ENCODE measurements at places on chromosomes 7 and 10.
A peak's percentile ranks its signal among the peaks of the same experiment; 100 is the strongest.

DNA sequence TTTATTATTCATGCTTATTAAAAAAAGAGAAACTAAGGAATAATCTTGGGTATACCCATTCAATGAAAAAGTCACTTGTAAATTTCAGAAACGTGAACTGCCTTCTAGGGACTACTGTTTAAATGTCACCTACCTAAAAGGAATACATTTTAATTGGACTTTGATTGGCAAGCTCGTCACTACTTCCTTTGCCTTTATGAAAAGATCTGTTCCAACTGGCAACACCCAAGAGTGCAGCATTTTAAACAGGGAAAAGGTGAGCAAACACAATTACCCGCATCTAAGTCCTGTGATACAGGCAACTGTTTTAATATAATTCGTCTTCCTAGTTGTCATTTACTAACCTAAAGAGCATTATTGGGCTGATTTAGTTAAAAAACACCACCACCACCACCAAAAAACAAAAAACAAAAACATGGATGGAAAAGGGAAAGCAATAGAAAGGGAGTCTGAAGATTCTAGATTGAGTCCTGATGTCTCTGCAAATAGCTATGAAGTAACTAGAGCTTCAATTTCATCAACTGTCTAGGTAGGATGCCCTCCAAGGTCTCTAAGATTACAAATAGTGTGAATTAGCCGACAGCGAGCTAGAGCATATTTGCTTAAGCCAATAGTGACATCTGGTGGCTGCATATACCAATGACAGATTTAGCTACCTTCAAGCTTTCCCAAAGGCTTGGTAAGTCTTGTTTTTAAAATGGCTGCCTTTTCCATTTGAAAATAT, 33.8 kb upstream of the ICA1 start:
- peak; percentile 53 for DNase-seq

- DNase-seq = no peak
Measured at GRCh38 chr10:86878983-86879713, 78.3 kb downstream of the MMRN2 start.

DNA sequence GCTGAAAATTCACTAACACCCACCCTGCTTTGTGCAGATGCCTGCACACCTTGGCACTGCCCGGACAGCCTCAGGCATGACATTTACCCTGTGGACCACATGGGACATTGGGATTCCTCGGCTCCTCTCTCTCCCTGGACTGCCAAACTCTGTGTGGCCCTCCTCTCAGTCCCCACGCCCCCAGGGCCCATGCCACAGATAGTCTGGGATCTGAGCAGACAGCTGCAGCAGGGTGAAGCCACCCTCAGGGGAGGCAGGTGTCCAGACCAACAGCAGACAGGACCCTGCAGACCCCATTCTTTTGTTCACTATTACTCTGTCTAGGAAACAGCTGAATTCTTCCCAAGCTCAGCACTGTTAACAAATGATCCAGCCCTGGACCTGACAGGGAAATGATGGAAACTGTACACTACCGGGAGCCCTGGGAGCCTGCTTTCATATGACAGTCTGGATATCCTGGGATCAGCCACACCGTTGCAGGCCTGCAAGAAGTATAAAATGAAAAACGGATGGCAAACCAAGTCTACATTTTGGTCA, 83.4 kb downstream of the VOPP1 start:
- no peak for DNase-seq

DNA sequence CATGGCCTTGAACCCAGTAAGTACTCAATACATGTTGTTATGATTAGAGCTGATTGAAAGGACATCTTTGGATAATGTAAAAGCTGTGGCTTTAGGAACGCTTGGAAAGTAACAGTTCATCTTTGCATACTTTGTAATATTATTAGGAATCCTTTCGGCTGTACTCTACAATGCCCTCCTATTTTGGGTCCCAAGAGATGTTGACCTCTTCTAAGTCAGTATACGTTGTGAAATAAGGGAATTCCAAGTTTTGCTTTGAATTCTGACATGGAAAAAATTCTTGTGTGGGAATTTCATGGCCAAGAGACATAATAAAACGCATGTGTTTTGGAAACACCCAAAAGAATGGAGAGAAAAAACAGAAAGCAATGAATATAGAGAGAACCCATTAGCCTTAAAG, 7.7 kb downstream of the AGR3 start:
- no peak for DNase-seq

GRCh38 chr10:69831231-69831855, 29.6 kb downstream of the COL13A1 start:
- no peak for DNase-seq

GRCh38 chr10:44173608-44173894, 211.3 kb downstream of the CXCL12 start:
- no peak for DNase-seq

DNA sequence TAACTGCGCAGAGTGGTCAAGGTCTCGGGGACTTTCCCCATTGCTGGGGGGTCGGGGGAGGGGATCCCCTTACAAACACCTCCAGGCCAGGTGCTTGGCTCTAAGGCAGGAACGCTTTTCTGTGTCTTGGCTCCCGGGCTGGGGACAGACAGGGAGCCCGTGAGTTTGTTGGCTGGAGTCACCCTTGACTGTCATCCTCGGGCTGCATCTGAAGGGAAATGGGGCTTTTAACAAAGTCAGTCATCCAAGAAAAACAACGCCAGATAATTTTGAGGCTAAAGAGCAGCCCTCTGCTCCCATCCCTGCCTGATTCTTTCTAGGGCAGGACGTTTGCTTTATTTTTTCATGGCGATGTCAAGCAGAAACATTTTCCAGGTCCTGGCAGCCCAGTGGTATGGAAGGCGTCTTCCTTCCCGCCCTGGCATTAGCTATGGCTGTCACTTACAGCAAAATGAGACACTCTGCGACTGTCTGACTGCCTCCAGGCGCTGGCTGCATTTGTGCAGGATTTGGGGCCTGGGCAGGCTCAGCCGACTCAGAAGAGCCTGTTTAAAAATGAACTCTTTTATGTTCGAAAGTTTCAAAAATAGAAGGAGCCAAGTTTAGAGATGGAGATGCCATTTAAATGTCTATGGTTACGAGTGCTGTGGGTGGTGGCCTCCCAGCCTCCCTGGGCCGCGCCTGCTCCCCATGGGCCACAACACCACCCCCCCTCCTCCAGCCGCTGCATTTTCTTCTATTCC, 54.7 kb upstream of the TNS3 start:
- DNase-seq = no peak

GRCh38 chr10:28661035-28661434, 16.3 kb upstream of the BAMBI start:
- no peak for DNase-seq

GRCh38 chr7:44217223-44217714, 16.5 kb downstream of the YKT6 start:
- no peak for DNase-seq

DNA sequence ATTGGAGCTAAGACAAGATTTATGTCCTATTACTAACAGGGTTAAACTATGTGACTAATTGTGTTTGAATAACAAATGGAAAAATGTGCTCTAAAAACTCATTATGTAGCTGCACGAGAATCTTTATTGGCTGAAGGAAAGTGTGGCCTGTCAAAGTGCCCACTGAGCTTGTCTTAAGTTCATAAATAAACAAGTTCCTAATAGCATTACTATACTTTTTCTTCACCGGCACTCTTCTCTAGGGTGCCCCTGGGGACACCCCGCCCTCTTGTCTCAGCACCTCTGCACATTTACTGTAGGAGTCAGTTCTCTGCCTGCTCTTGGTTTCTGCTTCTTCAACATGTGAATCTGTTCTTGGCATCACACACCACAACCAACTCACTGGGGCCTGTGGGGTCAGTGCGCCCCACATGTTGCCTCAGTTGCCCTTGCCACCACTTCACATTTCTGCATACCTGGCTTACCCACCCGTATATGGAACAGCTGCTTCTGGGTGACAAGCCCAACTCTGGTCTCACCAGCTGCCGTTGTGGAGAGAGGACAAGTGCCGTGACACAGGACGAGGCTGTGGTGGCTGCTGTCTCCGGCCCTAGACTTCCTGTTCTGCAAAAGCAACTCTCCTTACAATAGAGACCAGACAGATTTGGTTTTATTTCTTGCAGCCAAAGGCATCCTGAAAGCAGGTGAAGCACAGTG, 96.3 kb upstream of the DDC start:
- peak; percentile 45 for DNase-seq

- no peak for DNase-seq
Measured at GRCh38 chr10:92385831-92386230, 94.9 kb downstream of the MARCHF5 start.

DNA sequence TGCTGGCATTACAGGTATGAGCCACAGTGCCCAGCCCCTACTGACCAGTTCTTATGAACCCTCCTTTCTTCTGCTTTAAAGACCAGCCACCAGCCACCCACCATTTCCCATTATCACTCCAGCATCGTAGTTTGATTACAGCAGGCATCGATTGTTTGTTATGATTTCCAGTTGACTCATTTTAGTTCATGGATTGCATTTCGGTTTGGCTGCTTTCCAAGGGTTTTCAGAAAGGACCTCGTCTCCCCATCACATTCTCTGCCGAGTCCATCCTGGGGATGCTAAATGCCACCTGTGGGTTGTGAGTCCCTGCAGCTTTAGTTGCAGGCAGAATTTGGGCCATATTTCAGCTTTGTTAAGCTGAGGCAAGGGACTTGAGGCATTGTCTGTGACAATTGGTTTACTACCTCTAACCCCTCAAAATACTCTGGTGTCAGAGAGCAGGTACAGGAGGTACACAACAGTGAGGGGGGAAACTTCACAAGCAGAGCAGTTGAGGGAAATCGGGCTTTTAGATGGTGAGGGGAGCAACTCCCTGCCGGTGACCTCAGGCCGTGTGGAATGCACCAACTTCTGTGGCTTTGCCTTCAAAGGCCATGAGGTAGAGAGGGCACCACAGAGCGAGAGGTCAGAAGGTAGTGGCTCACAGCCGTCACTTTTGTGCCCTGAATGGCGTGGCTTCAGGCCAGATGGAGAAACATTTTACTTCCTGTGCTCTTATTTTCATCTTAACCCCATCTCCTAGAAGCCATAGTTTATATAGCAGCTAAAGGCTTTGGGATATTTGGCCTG, 203.8 kb downstream of the CCDC3 start:
- DNase-seq = no peak

DNA sequence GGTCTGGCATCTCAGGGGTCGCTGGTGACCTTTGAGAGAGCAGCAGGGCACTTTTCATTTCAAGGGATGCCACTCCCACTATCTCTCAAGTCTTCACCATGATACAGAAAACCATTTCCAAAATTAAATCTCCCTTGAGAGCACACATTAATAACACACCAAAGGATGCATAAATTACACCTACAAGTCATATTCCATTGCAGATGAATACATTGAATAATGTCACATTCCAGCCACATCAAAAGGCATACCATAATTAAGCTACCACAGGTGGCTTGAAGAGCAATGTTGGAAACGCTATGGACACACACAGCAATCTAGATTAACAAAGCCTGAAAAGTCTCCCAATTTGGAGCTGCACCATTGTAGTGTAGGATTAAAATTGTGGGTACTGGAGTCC, 353.3 kb upstream of the ZMIZ1 start:
- no peak for DNase-seq

- DNase-seq = no peak
Measured at GRCh38 chr7:79529214-79529880, 75.9 kb upstream of the MAGI2 start.

DNA sequence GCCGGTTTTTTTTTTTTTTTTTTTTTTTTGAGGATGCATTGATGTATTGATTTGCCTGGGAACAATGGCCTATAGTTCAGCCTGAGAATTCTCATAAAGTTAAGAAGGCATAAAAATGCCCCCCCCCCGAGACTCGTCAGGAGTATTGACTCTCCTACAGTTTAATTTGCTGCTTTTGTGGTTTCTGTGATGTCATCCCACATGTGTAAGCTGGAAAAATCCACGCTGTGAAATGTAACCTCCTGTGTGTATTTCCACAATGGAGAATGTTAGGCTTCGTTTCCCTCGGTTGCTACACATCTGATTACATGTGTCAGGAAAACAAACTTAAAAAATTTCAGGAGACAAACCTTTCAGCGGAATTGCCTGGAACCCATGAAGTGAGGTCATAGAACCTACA, 117.9 kb downstream of the FANK1 start:
- no peak for DNase-seq

DNA sequence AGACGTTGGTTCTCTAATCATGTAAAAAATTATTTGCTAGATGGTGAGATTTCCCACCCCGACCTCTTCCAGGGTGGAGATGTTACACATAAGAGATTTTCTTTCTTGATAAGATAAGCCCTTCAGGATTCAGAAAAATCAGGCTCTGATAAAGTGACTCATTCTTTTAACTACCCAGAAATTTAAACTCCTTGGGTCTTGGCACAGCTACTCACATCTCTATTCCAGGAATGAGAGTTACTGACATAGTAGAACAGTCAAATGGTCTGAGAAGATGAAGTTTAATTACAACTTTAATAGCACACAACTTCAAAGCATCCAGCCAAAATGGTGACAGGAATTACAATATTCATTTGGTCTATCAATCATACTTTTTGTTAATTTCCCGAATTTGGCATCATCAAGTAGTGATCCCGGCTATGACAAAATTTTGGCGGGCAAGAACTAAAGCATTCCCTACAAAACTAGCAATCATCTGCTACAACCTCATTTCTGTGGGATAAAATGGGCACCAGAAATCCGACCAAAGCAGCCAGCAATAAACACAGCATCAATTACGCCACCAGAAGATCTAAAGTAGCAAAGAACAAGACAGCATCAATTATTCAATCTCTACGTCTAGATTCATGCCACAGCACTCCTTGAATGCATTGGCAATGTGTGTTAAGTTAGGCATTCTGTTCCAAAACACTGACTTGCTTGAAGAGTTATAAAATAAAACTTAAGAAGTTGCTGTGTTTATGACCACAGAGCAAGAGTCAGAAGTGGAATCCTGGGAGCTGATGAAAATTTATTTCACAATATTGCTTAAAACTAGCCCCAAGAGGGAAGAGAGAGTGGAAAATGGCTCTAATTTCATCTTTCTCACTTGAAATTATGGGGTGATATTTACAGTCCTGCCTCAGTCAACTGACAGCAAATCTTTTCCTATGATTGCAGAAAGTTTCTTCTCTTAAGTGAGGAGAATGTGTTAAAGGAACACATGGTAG, 565.7 kb upstream of the ANKRD30A start:
- no peak for DNase-seq

DNA sequence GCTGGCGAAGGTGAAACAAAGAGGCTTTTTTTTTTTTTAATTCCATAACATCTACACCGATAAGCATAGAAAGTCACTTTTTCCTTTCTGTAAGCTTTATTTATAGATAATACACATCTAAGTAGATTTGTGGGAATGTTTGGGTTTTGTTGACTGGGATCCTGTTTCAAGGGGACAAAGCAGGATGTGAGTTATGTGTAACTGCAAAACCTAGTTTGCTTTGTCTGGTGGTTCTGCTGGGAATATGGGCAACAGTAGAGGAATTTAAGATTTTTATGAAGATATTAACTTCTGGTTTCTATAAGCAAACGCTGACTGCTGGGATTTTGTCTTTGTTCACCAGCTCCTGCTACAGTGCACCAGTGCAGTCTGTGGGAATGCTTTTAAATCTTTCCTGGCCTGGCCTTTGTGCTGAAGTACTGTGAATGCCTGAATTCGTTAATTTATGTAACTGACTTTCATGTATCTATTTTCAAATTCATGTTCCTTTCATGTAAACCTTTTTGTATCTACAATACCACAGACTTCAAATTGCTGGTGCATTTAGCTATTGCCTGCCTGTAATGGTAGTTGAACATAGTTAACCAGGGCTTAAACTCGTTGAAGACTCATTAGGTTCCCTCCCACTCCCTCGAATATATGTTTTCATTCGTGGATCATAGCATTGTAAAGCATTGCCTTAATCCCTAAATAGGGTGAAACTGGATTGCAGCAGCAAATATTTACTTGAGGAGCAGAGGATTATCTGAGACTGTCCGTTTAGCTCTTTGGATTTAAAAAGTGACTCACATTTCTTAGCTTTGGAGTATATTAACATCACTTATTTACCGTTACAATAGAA, 1.5 kb downstream of the KLHL7 start:
- DNase-seq = no peak

GRCh38 chr10:1629326-1630198, 107.8 kb downstream of the ADARB2 start:
- DNase-seq = no peak
